Suppressor macrophage (primary cell): ENCODE measurements at places on chromosomes 1 and 21.
A peak's percentile ranks its signal among the peaks of the same experiment; 100 is the strongest.

DNA sequence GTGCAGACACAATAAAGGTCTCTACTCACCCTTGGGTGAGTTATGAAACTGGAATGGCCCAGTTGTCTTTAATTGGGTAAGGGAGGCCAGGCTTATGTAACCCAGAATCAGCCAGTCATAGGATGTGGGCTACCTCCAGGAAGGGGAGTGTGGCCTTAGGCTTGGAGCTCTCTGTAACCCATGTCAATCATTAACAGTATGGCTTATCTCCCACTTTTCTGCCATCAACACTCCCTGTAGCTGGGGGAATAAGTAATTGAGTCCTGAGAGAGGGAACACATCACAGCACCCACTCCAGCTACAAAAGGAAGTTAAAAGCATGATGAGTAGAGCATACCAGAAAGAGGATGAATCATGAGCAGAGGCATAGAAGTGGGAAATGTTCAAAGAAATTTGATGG, 327.0 kb upstream of the DUSP10 start:
- DNase-seq, result no peak

DNA sequence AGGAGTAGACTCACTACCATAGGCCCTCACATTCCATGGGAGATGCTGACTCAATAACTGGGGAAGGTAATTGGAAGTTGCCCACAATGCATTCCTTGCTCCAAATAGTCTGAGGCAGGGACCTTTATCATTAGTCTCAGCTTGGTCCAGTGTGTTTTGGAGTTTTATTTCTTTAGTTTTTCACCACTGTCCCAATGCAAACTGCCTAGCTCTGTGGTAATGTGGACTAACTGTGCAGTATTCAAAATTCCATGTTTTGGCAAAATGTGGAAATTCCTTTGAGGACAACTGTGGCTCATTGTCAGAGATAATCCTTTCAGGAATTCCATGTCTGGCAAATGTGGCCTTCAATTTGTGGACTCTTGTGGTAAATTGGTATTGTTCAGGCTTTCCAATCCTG, 78.1 kb upstream of the PAPPA2 start:
- no peak for DNase-seq

DNA sequence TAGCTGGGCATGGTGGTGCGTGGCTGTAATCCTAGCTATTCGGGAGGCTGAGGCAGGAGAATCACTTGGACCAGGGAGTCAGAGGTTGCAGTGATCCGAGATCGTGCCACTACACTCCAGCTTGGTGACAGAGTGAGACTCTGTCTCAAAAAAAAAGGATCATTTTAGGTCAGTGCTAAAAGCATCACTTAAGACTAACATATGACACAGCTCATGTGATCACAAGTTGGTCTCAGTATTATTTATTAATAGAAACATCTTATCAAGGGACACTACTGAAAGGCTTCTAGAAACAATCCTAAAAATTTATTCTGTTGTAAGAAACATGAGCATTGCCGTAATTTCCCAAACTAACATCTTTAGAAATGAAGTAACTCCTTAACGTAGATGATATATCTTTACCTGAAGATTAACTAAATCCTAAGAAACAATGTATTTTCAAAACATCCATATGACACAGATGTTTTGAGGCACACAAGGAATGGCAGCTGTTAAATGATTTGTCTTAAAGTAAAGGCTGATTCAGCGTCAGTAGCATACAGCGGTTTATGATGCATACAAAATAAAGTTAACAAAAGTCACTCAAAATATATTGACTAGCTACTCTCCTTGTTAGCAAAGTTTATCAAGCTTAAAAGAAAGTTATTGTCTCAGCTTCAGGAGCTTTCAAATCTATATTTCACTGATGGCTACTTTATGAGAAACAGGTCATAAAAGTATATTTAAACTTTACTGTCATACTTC, 2.6 kb downstream of the NIBAN1 start:
- DNase-seq, result no peak

DNA sequence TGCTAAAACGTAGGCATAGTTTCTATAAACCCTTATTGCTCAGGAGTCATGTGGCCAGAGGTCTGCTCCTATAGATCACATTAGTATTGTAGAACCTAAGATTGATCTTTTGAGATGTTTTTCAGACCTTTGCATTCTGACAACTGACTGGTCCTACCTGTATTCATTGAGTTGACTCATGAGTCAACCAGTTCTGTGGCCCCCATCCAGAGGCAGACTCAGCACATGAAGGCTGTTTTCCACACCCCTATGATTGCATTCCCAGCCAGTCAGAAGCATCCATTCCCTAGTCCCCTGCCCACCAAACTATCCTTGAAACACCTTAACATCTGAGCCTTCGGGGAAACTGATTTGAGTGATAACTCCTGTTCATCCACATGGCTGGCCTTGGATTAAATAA, 451.7 kb downstream of the SIPA1L2 start:
- no peak for DNase-seq

DNA sequence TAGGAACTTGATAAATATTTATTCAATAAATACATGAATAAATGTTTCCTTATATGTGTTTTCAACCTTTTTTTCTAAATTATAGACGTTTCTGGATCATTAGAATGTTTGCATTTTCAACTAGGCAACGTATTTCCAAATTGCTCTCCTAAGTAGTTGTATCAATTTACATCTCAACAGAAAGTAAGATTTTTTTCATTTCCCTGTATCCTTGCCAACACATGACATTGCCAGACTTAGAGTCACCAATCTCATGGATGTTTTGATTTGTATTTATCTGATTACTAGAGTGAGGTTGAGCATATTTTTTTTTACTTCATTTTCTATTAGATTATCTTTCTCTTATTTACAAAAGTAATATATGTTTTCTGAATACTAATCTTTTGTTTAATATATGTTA, 22.2 kb upstream of the SMG7 start:
- DNase-seq, result no peak

- peak; percentile 63 for DNase-seq
Observed at GRCh38 chr1:39573736-39574624, 2.6 kb downstream of the PABPC4 start.

DNA sequence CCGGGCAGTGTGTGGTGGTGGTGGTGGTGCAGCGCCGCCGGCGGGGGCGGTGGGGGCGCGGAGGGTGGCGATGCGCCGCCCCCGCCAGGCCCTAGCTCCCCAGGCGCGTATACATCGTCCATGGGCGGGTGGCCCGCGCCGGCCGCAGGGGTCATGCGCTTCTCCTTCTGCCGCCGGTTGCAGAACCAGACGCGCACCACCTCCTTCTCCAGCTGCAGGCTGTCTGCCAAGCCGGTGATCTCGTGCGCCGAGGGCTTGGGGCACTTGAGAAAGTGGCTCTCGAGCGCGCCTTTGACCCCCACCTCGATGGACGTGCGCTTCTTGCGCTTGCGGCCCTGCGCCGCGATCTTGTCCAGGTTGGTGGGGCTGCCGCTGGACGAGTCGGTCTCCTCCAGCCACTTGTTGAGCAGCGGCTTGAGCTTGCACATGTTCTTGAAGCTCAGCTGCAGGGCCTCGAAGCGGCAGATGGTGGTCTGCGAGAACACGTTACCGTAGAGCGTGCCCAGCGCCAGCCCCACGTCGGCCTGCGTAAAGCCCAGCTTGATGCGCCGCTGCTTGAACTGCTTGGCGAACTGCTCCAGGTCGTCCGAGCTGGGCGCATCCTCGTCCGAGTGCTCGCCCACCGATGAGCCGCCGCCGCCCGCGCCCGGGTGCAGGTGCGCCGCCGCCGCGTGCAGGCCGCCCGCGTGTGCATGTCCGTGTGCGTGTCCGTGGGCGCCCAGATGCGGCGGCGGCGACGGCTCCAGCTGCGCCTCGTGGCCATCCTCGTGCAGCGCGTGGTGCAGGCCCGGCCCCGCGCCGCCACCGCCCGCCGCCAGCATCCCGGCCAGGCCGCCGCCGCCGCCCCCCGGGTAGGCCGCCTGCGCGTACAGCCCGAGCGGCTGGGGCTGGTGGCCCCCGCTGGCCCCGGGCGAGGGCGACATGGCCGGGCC, 926 bp downstream of the POU3F1 start:
- peak; percentile 65 for DNase-seq

DNA sequence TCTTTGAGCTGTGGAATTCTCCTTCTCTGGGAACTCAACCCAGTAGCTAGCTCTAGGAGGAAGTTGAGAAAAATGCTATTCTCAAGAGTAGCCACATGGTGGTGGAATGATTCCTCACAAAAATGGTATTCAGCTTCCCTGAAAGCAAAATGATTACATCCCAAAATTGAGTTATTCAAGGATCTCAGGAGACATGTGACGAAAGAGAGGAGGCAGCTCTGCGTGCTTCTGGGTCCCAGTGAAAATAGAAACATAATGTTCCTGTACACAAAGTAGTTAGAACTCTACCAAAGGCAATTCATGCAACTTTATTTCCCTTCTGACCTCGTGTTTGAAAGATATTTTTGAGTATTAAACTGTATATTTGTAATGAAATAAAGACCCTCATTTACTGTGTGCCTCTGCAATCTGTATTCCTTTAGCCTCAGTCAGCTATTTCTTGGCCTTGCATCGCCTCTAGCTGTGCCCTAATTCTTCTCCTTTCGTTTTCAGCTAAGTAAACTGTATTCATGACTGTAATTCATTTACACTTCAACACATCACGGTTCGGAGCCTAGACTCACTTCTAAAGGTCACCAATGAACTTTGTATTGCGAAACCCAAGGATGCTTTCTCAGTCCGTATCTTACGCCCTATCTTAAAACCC, 167.3 kb downstream of the FASLG start:
- peak; percentile 29 for DNase-seq

GRCh38 chr1:170397061-170397460, 134.9 kb upstream of the GORAB start:
- no peak for DNase-seq

DNA sequence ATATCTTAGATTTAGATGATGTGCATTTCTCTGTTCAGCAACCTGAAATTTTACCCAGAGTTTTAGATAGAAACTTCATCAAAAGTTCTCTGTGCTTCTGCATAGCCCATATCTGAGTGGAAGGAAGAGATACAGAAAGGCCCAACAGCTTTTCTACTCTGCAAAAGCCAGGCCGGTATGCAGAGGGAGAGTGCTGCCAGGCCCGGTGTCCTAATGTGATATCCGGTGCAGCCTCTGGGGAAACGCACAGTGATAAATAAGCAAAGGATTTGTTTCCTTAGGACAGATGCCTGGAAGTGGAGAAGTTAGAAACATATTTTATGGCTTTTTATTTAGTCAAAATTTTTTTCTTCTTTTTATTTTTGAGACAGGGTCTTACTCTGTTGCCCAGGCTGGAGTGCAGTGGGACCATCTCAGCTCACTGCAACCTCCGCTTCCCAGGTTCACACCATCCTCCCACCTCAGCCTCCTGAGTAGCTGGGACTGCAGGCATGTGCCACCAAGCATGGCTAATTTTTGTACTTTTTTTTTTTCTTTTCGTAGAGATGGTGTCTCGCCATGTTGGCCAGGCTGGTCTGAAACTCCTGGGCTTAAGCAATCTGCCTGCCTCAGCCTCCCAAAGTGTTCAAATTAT, 145.8 kb downstream of the PATJ start:
- no peak for DNase-seq

- DNase-seq, result no peak
Observed at GRCh38 chr1:218488531-218488930, 143.4 kb downstream of the TGFB2 start.

DNA sequence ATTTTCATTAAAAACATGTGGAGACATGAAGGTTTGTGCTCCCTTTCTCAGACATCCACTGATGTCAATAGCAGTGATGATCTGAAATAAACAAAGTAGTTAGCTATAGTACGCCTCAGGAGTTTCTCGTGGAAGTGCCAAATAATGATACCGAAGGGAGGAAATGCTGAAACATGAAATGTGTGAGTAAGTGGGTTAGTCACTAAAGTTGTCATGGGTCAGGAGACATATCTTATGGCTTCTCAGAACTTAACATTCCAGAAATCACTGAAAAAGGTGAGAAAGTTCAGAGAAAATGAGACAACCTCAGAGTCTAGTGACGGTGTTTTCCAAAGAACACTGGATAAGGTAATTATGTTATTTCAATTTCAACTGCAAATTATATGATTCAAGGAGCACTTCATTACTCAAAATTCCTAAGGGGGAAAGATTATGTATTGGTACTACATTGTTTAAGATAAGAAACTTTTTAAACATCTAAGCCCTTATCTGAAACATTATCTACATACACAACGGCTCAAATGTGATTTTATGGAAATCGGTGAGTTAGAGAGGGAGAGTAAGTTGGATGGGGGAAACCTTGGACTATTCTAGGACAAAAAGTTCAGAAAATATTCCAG, 20.6 kb downstream of the NIBAN1 start:
- peak; percentile 59 for DNase-seq

DNA sequence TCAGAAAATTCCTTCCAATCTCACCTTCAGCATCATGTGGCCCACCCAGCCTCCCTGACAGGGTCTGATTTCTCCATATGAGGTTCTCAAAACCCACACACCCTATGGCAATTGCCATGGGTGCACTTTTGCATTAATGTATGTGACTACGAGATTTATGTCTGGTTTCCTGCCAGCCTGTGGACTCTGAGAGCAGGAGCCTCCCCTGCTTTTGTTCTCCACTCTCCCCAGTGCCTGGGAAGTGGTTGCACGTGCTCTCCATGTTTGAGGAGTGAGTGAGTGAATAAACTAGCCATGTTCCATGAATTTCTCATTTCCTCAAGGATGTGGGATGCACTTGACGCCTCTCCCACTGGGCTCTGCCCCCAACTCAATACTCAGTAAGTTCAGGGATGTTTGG, 91.2 kb downstream of the ACTL8 start:
- DNase-seq, result no peak
